Fibroblast of skin of abdomen (primary cell): ENCODE measurements at places on chromosomes 6 and 20.

DNA sequence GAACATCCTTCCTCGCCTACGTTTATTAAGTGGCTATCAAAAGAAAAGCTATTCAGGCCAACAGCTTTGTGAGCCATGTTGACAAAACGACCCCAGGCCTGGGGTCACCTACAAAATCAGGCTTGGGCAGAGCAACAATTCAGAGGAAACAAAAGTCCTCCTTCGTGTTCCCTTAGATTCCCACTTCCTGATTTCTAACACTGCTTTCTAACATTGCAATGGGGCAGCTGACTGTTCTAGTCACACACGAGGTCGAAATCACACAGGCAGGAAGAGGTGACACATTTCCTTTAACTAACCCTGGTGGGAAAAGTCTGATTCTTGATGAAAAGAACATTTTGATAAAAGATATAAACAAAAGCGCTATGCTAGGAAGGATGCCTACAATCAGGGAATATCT is 31.9 kb downstream of the WDR27 start:
- DNase-seq, result no peak

DNA sequence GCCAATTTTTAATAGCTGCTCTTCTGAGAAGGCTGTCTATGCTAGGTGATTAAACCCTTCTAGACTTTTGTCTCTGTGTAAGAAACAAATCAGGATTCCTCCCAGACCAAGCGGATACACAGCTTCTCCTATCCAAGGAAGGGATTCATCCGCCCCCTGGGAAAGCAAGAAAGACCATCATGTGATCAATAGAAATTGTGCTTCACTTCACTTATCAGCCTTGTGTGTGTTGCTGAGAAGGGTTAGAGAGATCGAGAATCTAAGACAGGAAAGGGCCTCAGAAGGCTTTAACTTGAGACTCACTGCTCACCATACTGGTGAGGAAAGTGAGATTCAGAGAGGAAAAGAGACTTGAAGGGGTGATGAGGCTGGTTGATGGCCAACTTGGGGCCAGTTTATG is 1.5 kb downstream of the ABCC10 start:
- DNase-seq, result no peak

- peak; percentile 85 for DNase-seq
Observed at GRCh38 chr6:113634352-113635163, 222.6 kb upstream of the MARCKS start.

GRCh38 chr6:39961178-39961577 is 26.9 kb upstream of the MOCS1 start:
- DNase-seq, result peak; percentile 72

GRCh38 chr6:167295495-167296292 is 4.6 kb downstream of the UNC93A start:
- no peak for DNase-seq

- peak; percentile 75 for DNase-seq
Observed at GRCh38 chr6:25312034-25312620, 33.0 kb downstream of the CARMIL1 start.

GRCh38 chr20:41137614-41138474 is 501 bp downstream of the PLCG1 start:
- DNase-seq, result peak; percentile 81

- DNase-seq, result no peak
Observed at GRCh38 chr20:7893014-7893730, 47.1 kb downstream of the HAO1 start.

DNA sequence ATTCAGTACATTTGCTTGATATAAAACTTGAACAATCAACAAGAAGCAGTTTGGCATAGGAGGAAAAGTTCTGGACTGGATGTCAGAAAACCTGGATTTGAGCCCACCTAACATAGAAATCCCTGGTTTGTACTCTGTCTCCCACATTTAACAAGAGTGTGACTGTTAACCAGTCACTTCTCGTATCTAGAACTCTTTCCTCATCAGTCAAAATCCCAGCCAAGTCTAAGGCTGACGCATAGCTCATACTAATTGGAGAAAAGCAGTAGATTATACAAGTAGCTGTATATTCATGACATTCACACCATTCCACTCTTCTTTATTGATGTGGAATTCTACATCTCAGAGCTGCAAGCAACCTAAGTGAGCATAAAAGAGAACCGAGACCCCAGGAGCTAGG is 222.7 kb downstream of the PHACTR1 start:
- no peak for DNase-seq

DNA sequence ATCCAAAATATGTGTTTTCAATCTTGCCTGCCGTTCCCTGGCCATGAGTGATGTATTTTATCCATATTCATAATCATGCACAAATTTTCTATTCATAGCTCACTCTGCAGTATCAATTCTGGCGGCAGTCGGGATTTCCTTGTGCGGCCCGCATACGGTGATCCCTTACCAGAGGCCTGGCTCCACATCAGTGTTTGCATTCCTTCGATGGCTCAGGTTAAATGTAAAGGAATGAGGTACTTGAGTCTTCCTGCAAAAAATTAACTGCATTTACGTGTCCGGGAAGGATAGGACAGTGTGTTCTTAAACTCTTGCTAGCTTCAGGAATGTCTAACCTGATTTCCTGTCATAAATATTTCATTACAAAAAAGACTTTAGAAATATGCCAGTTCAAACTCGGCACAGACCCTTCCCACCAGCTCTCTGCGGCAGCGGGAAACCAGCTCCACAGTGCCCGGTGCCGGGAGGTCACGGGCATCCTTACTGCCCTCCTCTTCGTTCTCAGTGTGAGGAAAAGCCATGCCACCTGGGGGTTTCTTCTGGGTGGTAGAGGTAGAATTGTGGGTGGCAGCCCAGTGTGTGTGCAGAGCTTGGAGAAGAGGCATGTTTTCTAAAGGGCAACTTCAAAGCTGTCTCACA is 154.5 kb downstream of the MOXD1 start:
- DNase-seq, result no peak

DNA sequence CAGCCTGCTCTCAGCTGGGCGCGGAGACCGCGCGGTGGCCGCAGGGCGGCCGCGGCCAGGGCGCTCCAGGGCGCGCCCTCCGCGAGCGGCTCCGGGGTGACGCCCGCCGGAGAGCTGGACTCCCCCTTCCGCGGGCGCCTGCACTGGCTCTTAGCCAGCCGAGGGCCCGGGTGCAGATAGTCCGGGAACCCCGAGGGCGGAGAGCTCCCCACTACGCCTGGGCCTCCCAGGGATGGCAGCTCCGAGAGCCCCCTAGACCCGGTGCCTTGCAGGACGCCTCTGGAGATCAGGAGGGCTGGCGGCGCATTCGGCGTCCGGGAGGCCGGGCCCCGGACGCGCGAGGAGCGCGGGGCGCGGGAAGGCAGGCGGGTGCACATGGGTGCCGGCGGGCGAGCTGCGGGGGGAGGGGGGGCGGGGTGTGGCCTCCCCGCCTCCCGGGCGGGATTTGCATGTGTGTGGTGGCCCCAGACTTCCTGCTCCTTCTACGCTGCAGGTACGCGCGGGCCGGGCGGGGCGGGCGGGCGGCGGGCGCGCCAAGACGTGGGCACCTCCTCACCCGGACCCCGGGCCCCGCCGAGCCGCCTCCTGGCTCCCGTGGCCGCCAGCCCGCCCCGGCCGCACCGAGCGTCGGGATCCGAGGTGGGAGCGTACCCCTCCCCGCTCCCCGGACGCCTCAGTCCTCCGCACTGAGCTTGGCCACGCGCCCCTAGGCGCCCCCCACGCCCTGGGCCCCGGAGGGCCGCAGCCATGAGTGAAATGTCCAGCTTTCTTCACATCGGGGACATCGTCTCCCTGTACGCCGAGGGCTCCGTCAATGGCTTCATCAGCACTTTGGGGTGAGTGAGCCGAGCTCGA is at the start of gene ITPR3:
ITPR3 (plus strand) TSS at position 467 of the 855 bp plus-strand sequence; CDS start at position 748, 281 bp downstream.
- DNase-seq, result peak; percentile 16

- DNase-seq, result peak; percentile 61
Observed at GRCh38 chr6:36594816-36595643, 868 bp downstream of the SRSF3 start.

DNA sequence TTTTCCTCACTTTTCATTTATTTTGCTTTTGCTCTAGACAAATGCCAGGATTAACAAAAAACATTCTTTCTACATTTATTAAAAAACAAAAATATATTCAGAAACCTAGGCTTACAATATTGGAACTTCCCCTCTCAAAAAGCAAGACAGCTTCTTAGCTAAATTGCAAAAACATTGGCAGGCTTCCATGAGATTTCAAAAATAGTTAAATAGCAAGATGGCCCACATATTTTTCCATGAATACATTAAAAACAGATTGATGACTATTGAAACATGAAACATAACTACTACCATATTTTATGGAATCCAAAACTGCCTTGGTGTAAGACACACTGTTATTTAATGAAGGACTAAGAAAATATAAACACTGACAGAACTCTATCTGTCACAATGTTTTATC is 92.0 kb downstream of the LY86 start:
- DNase-seq, result peak; percentile 62

- DNase-seq, result no peak
Observed at GRCh38 chr20:2602746-2603145, 49.7 kb upstream of the NOP56 start.

- peak; percentile 44 for DNase-seq
Observed at GRCh38 chr20:61638802-61639585, 386.9 kb downstream of the CDH4 start.

DNA sequence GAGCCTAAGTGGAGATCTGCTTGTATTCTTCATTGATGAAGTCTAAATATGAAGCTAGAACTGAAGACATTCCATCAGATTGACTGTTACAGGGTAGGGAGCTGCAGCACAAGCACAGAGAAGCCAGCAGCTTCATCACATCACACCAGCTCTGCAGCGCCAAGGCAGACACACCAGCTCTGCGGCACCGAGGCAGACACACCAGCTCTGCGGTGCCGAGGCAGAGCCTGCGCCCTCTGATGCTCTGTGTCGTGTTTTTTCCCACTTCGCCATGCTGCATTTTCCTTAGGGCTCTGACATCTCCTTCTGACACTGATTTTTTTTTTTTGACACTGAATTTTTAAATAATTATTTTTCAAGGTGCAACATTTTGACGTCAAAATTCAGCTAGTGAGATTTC is 784 bp downstream of the BTNL2 start:
- DNase-seq, result no peak

DNA sequence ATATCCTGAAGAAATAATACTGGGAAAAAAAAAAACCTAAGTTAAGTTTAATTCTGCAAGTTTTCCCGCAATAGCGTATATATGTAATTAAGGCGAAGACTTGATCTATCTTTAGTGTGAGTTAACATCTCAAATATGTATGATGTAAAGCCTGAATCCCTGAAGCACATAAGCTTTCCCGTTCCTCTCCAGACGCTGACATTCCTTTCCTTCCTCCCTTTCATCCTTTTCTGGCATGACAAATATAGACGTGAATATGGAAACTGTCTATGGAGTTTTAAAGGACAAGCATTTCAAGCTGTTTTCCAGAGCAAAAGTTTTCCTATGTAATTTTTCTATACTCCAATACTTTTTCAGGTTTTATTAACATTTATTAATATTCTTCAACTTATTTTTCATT is 637.0 kb downstream of the COL12A1 start:
- peak; percentile 94 for DNase-seq

- no peak for DNase-seq
Observed at GRCh38 chr20:48098866-48099265, 313.6 kb upstream of the SULF2 start.

DNA sequence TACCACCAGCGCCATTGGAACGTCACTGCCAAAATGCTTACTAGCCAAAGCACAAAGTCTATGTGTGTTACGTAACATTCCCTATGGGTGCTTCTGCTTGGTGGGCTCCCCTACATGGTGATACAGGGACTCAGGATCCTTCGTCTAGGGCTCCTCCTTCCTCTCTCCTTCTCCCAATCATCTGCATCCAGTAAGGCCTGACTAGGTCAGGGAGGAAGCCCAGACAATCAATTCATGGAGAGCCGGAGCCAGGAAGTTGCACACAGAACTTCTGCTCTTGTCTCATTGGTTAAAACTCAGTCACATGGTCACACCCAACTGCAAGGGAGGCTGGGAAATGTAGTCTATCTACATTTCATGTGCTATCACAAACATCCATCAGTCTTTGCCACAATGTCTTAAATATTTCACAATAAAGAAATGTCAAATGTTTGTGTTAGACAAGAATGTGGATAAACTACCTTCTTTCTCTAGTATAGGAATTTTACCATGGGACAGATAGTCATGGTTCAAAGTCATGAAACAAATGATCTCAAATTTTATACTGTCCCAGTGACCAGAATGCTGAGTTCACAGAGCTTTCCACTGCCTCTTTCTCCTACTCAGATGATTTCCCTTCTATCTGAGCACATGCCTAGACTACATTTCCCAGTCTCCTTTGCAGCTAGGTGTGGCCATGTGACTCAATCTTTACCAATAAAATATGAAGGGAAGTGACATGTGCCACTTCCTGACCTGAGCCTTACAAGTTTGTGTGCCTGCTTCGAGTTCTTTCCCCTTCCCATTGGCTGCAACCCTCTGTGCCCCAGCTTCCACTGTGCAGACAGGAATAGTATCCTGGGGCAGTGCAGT is 9.3 kb upstream of the KCNK15 start:
- DNase-seq, result peak; percentile 90

DNA sequence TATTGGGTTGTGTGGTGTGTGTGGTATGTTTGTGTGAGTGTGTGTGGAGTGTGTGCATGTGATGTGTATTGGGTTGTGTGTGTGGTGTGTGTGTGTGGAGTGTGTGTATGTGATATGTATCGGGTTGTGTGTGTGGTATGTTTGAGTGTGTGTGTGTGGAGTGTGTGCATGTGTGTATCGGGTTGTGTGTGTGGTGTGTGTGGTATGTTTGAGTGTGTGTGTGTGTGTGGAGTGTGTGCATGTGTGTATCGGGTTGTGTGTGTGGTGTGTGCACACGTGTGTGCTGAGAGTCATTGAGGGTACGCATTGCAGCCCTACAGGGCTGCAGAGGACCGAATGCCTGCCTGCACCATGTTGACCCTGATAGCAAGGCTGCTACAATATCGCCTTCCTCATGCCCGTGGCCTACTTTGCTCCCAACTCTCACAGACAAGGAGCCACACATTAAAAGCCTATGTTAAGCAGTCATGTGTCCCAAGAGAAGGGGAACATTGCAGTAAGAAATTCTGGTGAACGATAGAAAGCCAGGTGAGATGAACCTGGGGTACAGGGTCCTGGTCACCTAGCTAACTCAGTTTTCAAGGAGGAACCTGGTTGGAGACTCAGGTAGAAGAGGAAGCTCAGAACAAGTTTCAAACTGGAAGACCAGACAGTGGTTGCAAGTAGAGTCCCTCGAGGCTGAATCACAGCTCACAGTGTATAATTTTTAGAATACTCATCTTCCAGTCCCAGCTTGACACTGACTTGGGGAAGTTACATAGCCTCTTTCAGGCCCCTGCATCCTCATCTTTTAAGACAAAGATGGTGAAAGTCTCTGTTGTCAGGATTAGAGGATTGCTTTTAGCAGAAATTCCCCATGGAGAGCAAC is 45.7 kb upstream of the TMEM170B start:
- DNase-seq, result peak; percentile 23
